ENCODE measurements at places on chromosomes 6 and 20.

DNA sequence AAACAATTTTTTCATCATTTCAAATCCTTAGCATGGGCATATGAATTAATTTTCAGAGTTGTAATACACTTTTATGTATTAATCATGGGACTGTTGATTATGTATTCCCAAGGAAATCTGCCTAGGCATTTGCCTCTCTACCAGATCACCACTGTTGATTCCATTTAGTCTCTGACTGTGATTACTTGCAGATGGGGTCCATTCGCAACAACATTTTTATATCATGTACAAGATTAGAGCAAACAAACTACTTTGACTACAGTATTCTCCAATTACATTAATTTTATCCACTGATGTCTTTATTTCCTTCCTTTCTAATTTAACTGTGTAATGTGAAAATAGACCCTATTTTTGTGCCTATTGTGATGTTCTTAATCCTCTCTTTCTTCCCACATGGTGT lies 831.4 kb upstream of the SLC35B3 start:
- H3K4me3 ChIP-seq, result no peak overlapping the region
- no peak overlapping the region for H3K27ac ChIP-seq
- H3K36me3 ChIP-seq, result no peaks in the 10 kb centered on the region
- no peaks in the 10 kb centered on the region for H3K27me3 ChIP-seq
- no peak for DNase-seq
- no peaks in the 10 kb centered on the region for H3K4me1 ChIP-seq

DNA sequence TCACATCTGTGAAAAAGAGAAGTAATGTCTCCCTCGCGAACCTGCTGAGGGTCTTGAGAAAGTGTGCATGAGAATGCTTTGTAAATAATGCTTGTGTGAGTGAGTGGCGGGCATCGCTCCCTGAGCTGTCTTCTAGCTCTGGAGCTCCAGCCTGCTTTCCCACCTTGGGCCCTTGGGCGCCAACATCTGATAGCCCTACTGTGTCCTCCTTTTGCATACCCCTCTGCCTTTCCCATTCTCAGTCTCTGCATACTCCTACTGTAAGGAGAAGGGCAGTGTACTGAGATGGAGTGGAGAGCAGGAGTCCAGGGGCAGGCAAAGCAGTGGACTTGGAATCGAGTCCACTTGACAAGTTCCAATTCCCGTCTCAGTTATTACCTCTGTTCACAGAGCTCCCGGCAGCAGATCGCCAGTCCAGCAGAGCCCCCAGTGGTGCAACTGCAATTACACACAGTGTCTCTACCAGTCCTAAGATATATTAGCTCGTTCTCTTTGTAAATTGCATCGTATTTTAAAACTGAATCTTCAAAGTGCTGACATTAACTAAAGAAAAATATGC lies 847 bp upstream of the NCR2 start:
- peaks cover 11% of the 10 kb centered on the region for H3K4me1 ChIP-seq
- no peak for DNase-seq
- H3K36me3 ChIP-seq, result no peaks in the 10 kb centered on the region
- peaks cover 7% of the 10 kb centered on the region for H3K27me3 ChIP-seq
- no peak overlapping the region for H3K4me3 ChIP-seq

- peaks cover 74% of the 10 kb centered on the region for H3K4me1 ChIP-seq
- H3K4me3 ChIP-seq, result peak overlapping the region; percentile 92
Observed at GRCh38 chr20:33685328-33686099, 671 bp downstream of the E2F1 start.

- H3K27ac ChIP-seq, result no peak overlapping the region
- H3K4me3 ChIP-seq, result no peak overlapping the region
- DNase-seq, result no peak
Observed at GRCh38 chr20:16708602-16709001, 21.2 kb upstream of the SNRPB2 start.
